Stimulated activated CD8-positive, alpha-beta memory T cell treated with anti-CD3 and anti-CD28 coated beads, Interleukin-15, amount 100 ng/mL, for 4 hours (primary cell): ENCODE measurements at places on chromosomes 7 and 10.

DNA sequence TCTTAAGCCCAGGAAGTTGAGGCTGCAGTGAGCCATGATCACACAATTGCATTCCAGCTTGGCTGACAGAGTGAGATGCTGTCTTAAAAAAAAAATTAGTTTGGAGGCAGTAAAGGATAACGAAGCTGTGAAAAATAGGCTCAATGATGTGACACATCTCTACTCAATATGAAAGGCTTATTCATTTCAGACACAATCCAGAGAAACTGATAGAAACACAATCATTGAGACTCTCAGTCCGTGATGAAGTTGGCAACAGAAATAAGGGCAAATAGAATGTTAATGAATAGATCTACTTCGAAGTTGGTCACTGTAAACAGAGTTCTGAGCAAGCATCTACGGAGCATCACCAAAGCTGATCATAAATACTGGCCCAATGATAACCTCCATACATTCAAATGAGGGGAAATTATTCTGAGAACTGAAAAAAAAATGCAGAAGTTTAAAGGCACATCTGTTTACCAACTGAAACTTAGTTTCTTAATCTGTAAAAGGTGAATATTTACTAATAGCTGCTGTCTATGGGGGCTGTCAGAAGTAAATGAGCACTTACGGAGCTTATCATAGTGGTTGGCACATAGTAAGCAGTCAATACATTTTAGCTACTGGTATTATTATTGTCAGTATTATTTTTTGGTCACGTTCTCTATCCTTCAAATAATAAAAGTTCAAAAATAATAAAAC is 70.4 kb downstream of the AKR1B1 start:
- DNase-seq: no peak

GRCh38 chr10:1938317-1938716 is 201.0 kb upstream of the ADARB2 start:
- DNase-seq: peak; percentile 53

- no peak for DNase-seq
Observed at GRCh38 chr7:76016191-76016947, 22.0 kb upstream of the TMEM120A start.

- DNase-seq: no peak
Observed at GRCh38 chr7:36659172-36659516, 65.2 kb downstream of the AOAH start.

- no peak for DNase-seq
Observed at GRCh38 chr7:22216309-22216708, 140.6 kb downstream of the RAPGEF5 start.

- DNase-seq: no peak
Observed at GRCh38 chr7:96026010-96026409, 253.7 kb downstream of the DYNC1I1 start.

DNA sequence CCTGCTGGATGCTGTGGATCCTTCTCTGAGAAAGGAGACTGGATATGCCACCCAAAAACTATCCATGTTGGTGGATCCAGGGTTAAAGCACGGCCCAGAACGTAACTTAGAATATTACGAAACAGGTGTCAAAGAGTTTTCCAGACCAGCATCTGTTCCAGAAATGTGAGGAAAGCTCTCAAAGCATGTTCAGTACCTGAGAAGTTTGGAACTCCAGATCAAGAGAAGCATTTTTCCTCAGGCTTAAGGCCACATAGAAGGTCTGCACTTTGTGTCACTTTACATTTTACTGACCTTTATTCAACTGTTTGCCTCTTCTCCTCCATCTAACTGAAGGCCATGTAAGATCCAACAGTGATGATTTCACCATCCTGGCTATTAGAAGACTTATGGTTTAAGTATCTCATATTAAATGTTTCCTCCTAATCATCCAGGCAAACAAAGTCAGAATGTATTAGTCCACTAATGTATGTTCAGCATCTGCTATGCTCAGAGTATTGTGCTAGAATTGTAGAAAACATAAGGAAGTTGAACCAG is 340.7 kb upstream of the LRGUK start:
- DNase-seq: no peak

DNA sequence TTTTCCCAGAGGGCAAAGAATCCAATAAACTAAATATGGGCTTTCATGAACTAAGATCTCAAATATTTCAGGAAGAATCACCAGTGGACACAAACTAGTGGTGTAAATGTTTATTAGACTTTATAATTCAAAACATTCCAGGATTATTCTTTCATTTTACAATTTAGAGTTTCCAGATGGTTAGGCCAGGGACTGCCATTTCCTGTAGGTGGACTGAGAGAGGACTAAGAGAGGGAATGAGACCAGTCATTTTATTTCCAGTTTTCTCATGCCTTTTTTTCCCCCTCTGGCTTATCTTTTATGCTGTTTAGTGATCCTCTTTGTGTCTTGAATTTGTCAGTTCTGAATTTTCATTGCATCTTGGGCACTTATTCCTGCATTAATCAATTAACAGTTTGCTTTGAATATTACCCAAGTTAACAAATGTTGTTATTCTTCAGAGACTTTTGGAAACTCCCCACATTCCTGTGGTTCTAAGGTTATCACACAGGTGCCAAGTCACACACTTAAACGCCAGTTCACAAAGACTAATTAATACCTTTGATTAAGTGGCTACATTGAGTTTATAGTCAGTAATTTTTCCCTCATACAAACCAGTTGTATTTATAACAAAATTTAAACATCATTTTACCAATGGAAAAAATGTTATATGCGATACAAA is 12.3 kb downstream of the CISD1 start:
- DNase-seq: no peak

- no peak for DNase-seq
Observed at GRCh38 chr10:88598055-88598454, 11.5 kb downstream of the LIPJ start.

- no peak for DNase-seq
Observed at GRCh38 chr7:38020121-38020785, 99.8 kb downstream of the EPDR1 start.

- no peak for DNase-seq
Observed at GRCh38 chr7:152859781-152860191, 100.2 kb downstream of the ACTR3B start.

GRCh38 chr10:7405637-7406036 is 5.2 kb downstream of the SFMBT2 start:
- no peak for DNase-seq

- no peak for DNase-seq
Observed at GRCh38 chr10:24485304-24485703, 238.4 kb downstream of the ARHGAP21 start.

- DNase-seq: no peak
Observed at GRCh38 chr10:103448746-103449145, 3.4 kb downstream of the CALHM2 start.

DNA sequence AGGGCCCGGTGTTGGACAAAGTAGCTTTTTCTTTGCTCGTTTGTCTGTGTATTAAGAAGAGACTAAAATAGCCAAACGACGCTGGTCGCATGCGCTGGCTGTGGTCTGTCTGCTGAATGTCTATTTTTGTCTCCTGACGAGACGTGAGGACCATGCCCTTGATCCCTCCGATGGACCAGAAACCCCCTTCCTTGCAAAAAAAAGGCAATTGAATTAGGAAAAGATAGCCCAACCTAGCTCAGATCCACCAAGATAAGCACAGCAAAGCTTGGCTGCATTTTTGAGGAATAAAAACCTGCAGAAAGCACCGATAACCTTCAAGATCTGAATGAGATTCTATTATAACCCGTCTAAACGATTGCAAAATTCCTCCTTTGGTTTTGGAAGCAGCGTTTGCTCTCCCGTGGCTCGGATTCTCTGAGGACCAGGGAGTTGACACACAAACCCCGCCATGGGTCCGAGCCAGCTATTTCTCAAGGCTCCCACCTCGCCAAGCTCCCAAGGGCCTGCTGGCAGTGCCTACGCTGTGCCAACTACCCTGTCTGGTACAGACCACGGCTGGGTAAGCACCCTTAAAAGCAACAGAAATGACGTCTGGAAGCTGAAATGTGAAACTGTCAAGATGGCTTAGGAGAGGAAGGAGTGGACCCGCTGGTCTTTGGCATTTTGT is 17.7 kb upstream of the TTYH3 start:
- DNase-seq: no peak

DNA sequence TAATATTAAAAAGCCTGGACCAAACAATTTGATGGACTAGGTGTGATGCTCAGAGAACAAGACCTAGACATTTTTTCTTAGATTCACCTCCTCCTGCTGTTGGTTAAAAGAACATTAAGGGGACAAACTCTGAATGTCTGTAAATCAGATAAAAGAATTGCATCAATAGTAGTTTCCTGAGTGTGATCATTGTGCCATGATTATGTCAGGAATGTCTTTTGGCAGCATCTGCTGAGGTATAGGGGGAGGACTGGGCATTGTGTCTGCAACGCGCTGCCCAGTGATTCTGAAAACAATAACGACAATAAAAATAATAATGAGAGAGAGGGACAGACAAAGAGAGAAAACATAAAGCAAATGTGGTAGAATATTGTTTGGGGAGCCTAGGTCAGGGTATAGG is 6.9 kb downstream of the C7orf57 start:
- DNase-seq: no peak

- no peak for DNase-seq
Observed at GRCh38 chr10:114430688-114431413, 26.5 kb upstream of the AFAP1L2 start.

DNA sequence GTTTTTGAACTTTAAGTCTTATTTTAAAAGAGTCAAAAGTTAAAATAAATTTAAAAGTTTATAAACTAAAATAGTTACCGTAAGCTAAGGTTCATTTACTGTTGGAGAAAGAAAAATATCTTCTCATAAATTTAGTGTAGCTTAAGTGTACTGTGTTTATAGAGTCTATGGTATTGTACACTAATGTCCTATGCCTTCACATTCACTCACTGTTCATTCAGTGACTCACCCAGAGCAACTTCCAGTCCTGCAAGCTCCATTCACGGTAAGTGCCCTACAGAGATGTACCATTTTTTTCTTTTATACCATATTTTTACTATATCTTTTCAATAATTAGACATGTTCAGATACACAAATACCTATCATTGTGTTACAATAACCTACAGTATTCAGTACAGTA is 97.6 kb downstream of the PTN start:
- no peak for DNase-seq

DNA sequence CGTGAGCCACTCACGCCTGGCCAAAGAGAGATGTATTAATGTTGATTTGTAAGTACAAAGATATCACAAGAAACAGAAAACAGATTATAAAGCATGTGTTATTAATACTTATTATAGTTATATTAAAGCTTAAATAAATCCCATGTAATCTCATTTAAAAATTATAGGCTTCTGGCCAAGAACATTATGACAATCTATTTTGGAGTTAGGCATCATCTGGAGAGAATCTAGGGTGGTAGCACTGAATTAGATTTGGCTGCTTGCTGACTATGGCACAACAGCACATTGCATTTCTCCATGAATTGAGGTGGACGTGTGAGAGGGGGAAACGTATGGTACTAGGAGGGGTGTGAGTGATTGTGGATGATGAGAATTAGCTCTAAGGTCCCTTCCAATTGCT is 16.8 kb upstream of the SLC16A12 start:
- DNase-seq: no peak

DNA sequence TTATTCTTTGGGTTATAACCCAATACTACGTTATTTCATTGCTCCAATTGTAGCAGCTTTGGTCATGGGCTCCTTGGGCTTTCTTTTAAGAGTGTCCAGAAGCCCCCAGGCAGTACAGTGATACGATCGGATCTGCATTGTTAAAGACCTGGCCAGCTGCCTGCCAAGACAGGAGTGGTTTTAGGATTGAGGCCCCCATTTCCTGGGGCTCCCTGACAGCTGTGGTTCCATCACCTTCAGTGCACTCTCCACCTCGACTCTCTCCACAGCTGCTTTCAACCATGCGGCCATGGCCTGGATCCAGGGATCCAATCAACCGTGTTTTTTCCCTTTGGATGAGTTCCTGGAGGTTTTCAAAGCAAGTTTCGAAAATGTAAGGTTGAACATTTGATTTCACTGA is 123.4 kb upstream of the BTBD16 start:
- DNase-seq: no peak

GRCh38 chr7:116810267-116811116 is 51.9 kb upstream of the CAPZA2 start:
- no peak for DNase-seq

DNA sequence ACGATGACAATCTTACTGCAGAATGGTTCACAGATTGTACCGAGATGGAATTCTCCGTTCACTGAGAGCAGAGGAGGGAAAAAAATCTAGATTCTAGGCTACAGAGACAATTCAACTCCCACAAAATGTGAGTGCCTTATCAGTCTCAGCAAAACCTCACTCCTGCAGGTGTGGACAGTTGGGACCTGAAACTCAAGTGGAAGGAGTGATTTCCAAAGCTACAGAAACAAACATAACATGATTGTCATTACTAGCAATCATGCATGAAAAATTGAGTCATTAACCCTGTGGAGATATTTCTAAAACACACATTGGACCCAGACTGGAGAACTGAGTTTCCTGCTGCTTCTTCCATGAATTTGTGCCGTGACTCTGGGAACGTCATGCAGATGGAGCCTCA is 70.3 kb downstream of the CALML3 start:
- DNase-seq: no peak

DNA sequence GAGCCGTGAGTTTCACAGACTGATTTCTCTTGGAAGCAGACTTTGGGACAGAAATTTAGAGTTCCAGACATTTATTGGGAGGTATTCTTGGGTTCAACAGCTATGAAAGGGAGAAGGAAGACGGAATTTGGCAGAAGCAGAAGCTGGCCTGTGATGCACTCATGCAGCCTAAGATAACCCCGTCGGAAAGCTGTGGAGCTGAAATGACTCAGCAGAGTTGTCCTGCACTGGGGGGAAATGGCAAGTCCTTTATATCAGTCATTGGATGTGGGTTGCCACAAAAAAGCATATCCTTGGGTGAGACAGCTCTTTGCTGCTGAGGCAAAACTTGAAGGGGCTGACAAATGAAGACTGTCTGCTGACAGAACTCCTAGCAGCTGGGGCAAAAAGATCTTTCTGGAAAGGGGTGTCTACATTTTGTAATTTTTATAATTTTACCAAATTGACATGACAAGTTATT is 11.5 kb upstream of the MICU1 start:
- DNase-seq: no peak

DNA sequence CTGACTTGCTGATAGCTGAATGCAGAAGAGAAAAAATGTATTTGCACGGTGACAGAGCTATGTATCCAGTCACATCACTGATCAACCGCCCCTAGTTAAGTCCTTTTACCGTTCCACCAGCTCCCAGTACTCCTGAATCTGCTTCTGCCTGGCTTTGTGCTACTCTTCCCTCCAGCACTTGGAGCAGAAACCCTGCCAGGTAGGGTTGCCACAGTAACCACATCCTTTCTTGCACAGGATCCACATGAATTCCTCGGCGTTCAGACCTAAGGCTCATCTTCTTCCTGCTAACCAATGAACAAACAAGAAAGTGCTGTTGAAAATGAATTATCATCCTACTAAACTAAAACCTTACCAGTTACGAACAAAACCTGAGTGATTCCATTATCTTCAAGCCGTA is 52.0 kb upstream of the KCTD7 start:
- DNase-seq: no peak
